ENCODE measurements at places on chromosomes 5 and 9. TPM values are rescaled to one million over a fixed set of nuclear protein-coding genes. Genes with fewer than 3 reads are reported as not detected.

GRCh38 chr5:55903121-55903701, 52.1 kb downstream of the IL31RA start:
- peaks cover 5% of the 10 kb centered on the region for H3K27me3 ChIP-seq
- H3K36me3 ChIP-seq, result no peaks in the 10 kb centered on the region
- peaks cover 17% of the 10 kb centered on the region for H3K4me1 ChIP-seq
- no peak overlapping the region for H3K4me3 ChIP-seq
- no peak for DNase-seq
- H3K27ac ChIP-seq, result no peak overlapping the region

Gene WDR31
- total RNA-seq, result 0.84 TPM

Gene TSC1
- total RNA-seq, result 37.7 TPM

DNA sequence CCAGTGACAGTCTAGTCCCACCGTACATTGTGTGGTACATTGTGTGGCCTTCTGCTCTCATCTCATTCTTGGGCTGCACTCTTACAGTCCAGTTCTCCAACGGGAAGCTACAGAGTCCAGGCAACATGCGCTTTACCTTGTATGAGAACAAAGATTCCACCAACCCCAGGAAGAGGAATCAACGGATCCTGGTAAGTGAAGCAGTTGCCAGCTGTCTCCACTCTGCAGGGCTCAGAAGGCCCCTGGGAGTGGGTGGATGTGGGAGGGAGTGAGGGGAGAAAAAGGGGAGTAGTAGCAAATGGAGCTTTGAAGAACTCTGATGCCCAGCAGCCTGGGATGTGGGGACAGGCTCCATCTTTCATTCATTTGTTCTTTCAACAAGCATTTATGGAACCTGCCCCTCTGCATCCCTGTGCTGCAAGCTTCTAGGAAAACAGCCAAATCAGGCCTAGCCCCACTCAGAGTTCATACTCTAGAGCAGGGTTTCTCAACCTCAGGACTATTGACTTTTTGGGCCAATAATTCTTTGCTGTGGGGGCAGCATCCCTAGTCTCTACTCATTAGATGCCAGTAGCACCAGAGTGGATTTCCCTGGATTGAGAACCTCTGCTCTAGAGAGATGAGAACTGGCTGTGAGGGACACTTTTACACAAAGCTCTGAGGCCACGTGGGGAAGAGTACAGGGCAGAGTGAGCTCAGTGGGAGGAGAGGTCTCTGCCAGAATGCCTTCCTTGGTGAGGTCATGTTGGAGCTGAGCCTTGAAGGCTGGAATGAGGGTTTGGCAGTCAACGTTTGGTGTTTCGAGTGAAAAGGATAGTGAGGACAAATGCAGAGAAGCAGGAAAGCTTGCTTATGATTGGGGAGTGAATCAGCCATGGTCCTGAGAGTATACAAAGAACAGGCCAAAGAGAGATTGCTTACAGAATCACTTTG, 1.1 kb downstream of the POLR1E start:
- H3K36me3 ChIP-seq, result peaks cover 14% of the 10 kb centered on the region
- H3K4me3 ChIP-seq, result peak overlapping the region; percentile 93
- peaks cover 2% of the 10 kb centered on the region for H3K27me3 ChIP-seq
- peak overlapping the region; percentile 92 for H3K27ac ChIP-seq
- DNase-seq, result peak; percentile 94

Gene OTULINL
- 23.2 TPM for total RNA-seq

DNA sequence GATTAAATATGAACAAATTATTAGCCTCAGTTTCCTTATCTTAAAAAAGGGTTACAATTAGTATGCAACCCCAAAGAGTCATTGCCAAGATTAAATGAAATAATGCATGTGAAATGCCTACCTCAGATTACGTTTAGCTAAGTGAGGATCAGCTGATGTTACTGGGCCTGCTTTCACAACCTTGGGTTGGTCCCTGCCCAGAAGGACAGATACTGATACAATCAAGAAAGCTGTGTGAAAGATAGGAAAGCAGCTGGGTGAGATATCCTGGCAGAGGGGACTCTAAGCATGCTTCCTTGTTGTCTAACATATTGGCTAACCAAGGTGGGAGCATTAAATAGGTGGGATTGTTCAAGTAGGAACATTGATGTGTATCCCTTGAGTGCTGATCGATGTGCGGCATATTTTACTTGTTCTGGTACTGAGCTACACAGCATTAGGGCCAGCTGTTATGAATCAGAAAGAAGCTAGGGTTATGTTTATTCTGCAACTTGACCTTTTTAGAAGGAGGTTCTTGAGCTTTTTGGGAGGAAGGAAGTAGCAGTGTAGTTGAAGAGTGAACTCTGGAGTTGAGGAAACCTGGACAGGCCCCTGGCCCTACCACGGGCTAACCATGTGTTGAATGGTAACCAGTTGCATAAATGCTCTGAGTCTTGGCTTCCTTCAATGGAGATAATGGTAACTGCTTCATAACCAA, 28.9 kb downstream of the SNX24 start:
- no peak overlapping the region for H3K4me3 ChIP-seq
- H3K27ac ChIP-seq, result no peak overlapping the region
- H3K36me3 ChIP-seq, result peaks cover 7% of the 10 kb centered on the region
- DNase-seq, result no peak
- H3K27me3 ChIP-seq, result peaks cover 1% of the 10 kb centered on the region

DNA sequence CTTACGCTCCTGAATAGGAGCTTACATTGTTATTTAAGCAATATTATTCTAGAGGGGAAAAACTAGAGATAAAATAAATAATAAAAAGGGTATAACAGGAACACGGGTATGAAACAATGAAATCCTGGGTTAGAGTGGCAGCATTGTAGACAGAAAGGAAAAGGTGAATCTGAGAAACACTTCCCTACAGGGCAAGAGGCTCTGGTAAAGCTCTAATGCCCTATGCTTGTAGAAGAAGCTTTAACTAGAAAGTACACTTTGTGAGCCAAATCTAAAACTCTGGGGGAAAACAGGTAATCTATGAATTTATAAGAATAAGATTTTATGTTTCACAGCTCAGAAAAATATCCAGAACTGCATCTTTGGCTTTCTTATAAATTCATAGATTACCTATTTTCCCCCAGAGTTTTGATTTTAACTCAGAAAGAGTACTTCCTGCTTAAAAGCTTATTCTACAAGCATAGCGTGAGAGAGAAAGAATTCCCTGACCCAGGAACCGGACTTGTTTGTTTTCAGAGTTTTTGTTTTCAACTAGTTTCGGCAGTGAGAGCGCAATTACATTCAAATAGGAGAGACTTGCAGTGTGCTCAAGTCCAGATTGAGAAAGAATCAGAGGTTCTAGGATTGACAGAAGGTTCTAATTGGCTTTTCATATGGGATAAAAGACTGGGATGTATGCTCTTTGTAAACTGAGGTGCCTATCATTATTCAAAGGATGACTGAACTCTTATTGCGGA, 651.0 kb upstream of the RORB start:
- no peaks in the 10 kb centered on the region for H3K36me3 ChIP-seq
- H3K4me3 ChIP-seq, result no peak overlapping the region
- no peak overlapping the region for H3K27ac ChIP-seq
- no peaks in the 10 kb centered on the region for H3K27me3 ChIP-seq
- H3K4me1 ChIP-seq, result no peaks in the 10 kb centered on the region

- no peak for DNase-seq
- no peaks in the 10 kb centered on the region for H3K27me3 ChIP-seq
- no peak overlapping the region for H3K4me3 ChIP-seq
- H3K27ac ChIP-seq, result no peak overlapping the region
Measured at GRCh38 chr5:39466846-39467245, 42.1 kb upstream of the DAB2 start.

GRCh38 chr5:38641003-38641402, 84.6 kb upstream of the LIFR start:
- H3K27ac ChIP-seq, result no peak overlapping the region
- H3K36me3 ChIP-seq, result no peaks in the 10 kb centered on the region
- DNase-seq, result no peak
- peaks cover 34% of the 10 kb centered on the region for H3K27me3 ChIP-seq
- H3K4me1 ChIP-seq, result no peaks in the 10 kb centered on the region

DNA sequence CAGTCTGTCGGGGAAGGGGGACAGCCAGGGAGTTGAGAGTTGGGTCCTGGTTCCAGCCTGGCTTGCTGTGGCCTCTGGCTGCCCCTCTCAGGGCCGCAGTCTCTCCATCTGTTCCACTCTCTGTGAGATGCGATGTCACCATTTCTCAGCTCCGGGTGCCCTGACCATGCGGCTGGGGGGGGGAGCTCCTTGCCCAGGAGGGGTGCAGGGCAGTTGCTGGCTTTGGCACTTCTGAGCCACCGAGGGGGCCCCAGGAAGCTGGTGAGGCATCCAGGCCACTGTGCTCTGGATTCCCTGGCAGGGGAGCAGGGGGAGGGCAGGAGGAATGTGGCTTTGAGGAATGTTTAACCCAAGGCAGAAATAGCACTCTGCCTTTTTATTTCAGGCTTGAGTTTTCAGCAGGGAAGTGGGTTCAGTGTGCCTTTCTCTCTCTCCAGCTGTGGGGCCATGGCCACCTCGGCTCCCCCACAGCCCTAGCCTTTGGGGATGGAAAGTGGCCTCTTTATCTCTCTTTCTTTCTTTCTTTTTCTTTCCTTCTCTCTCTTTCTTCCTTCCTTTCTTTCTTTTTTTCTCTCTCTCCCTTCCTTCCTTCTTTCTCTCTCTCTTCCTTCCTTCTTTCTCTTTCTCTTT, 11.0 kb downstream of the NCS1 start:
- H3K27me3 ChIP-seq, result no peaks in the 10 kb centered on the region
- 0 out of 2 replicates have a peak, but pooled peaks cover 6% of the 10 kb centered on the region for H3K36me3 ChIP-seq
- peaks cover 64% of the 10 kb centered on the region for H3K4me1 ChIP-seq
- DNase-seq, result peak; percentile 80
- H3K27ac ChIP-seq, result peak overlapping the region; percentile 85
- H3K4me3 ChIP-seq, result peak overlapping the region; percentile 78

- no peak overlapping the region for H3K27ac ChIP-seq
- peaks cover 2% of the 10 kb centered on the region for H3K27me3 ChIP-seq
- DNase-seq, result no peak
- H3K36me3 ChIP-seq, result peaks cover 18% of the 10 kb centered on the region
Measured at GRCh38 chr9:133960568-133961129, 31.5 kb downstream of the VAV2 start.

Gene IL3
- not detected for total RNA-seq

DNA sequence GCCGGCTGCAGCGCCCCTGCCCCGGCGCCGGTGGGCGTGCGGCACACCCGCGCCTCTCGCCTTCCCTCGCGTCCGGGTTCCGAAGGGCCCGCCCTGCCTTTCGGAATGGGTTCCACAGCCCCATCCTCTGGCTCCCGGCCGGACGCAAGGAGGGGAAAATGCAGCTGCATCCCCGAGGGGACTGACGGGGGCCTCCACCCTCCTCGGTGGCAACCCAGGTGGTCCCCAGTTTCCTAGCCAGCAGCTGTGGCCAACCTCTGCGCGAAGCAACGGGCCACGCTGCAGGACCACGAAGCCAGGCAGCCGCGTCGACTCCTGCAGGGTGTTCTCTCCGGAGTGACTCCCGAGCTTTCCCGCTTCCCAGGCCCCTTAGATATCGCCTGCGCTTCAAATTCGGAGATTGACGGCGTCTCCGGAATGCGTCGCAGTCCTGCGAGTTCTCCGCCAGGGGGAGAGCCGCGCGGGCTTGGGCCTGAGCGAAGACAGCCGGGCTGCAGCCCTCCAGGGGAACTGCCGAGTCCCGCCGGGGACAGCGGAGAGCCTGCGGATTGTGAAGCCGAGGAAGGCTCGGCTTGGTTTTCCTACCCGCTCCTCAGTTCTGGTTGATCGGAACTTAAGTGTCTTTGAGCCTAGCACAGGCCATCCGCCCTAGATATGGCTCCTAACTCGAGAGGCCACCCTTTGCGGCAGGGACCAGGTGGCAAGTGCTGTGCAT, 582 bp upstream of the APBA1 start:
- H3K27me3 ChIP-seq, result no peaks in the 10 kb centered on the region
- peaks cover 56% of the 10 kb centered on the region for H3K4me1 ChIP-seq
- no peaks in the 10 kb centered on the region for H3K36me3 ChIP-seq
- peak; percentile 92 for DNase-seq

Gene MAMDC2
- 12.7 TPM for total RNA-seq

Gene RMND5B
- total RNA-seq, result 23.3 TPM

Gene LRRC19
- not detected for total RNA-seq

Gene GABRG2
- total RNA-seq, result not detected

- DNase-seq, result no peak
- no peak overlapping the region for H3K27ac ChIP-seq
- H3K27me3 ChIP-seq, result peaks cover 35% of the 10 kb centered on the region
- H3K4me1 ChIP-seq, result peaks cover 23% of the 10 kb centered on the region
Measured at GRCh38 chr9:76692458-76693129, 71.6 kb upstream of the PCA3 start.

GRCh38 chr5:177553671-177554429, 513 bp downstream of the FAM193B start:
- DNase-seq, result no peak
- peaks cover 8% of the 10 kb centered on the region for H3K36me3 ChIP-seq
- peaks cover 1% of the 10 kb centered on the region for H3K27me3 ChIP-seq
- 0 out of 2 replicates have a peak overlapping the region, but pooled peaks have one; percentile 24 for H3K27ac ChIP-seq
- H3K4me1 ChIP-seq, result peaks cover 52% of the 10 kb centered on the region

Gene SPAG8
- 1.3 TPM for total RNA-seq

DNA sequence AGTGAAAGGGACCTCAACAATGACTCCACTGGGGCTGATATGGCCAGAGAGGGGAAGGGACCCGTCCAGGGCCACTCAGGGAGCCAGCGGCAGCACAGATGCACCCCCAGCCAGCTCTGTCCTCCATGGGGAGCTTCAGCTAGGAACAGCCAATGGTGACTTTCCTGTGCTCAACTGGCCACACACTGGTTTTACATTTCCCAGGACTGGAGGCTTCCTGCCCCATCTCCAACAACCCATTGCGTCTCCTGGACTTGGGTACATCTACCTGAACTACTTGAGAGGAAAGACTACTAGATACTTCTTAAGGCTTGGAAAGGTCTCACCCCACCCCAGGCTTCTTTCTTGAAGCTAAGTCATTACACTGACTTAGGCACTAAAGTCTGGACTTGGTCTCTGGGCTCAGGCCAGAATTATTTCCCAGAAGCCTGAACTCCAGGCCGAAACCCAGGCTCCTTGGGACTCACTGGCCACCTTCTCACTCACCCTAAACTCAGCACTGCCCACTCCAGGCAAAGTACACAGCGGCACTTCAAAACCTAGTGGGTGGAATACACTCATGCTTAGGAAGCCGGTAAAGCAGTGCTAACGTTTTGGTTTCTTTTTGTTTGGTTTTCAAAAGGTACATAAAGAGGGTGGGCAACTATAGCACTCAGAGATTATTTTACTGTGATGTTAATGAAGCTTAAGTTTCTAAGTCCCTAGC, 1.5 kb downstream of the IGFBPL1 start:
- no peaks in the 10 kb centered on the region for H3K4me1 ChIP-seq
- no peak overlapping the region for H3K4me3 ChIP-seq
- H3K36me3 ChIP-seq, result no peaks in the 10 kb centered on the region
- H3K27me3 ChIP-seq, result peaks cover 55% of the 10 kb centered on the region
- no peak for DNase-seq

GRCh38 chr5:136769900-136770684, 404.7 kb upstream of the TRPC7 start:
- H3K36me3 ChIP-seq, result no peaks in the 10 kb centered on the region
- peaks cover 39% of the 10 kb centered on the region for H3K4me1 ChIP-seq
- no peak overlapping the region for H3K27ac ChIP-seq
- peak; percentile 61 for DNase-seq

GRCh38 chr5:6767481-6768063, 54.3 kb downstream of the TENT4A start:
- peaks cover 14% of the 10 kb centered on the region for H3K4me1 ChIP-seq
- no peak overlapping the region for H3K27ac ChIP-seq
- H3K4me3 ChIP-seq, result no peak overlapping the region
- peaks cover 2% of the 10 kb centered on the region for H3K27me3 ChIP-seq
- no peak for DNase-seq
- H3K36me3 ChIP-seq, result no peaks in the 10 kb centered on the region

All from HFFc6 (cell line).